ENCODE measurements at places on chromosomes 7 and 10.

GRCh38 chr7:100481466-100481865 lies 2.3 kb upstream of the NYAP1 start:
- DNase-seq: no peak

- DNase-seq: no peak
Observed at GRCh38 chr7:29921404-29922010, 68.1 kb downstream of the SCRN1 start.

DNA sequence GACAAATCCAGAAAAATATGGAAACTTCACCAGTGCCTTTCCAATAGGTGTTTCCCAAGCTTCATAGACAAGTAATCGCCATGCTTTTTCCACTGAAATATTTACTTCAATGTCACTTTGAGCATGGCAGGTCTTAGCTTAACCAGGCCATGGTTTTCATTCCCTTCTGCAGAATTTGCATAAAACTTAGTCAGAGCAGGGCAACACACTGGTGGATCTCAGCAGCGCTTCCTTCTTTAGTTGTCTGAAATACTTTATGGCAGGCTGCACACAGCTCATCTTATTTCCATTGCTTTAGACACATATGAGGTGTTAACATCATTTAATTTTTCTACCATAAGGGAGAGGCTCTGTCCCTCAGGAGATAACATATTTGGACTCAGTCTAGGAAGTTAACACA lies 102.9 kb upstream of the AHR start:
- DNase-seq: no peak

DNA sequence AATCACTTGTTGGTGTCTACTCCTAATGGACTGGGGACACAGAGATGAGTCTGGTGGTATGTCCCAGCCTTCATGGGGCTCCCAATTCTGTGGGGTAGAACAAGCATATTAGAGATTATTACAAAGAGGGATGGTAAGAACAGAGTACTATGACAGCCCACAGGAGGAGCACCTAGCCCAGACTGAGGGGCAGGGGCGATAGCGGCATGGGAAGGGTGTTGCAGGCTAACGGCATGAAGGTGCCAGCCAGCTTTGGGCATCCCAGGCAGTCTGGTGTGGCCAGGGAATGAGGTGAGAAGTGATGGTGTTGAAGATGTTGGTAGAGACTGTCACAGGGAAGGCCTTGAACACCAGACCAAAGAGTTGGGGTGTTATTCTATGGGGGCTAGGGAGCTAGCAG lies 280.0 kb downstream of the RPS24 start:
- no peak for DNase-seq

DNA sequence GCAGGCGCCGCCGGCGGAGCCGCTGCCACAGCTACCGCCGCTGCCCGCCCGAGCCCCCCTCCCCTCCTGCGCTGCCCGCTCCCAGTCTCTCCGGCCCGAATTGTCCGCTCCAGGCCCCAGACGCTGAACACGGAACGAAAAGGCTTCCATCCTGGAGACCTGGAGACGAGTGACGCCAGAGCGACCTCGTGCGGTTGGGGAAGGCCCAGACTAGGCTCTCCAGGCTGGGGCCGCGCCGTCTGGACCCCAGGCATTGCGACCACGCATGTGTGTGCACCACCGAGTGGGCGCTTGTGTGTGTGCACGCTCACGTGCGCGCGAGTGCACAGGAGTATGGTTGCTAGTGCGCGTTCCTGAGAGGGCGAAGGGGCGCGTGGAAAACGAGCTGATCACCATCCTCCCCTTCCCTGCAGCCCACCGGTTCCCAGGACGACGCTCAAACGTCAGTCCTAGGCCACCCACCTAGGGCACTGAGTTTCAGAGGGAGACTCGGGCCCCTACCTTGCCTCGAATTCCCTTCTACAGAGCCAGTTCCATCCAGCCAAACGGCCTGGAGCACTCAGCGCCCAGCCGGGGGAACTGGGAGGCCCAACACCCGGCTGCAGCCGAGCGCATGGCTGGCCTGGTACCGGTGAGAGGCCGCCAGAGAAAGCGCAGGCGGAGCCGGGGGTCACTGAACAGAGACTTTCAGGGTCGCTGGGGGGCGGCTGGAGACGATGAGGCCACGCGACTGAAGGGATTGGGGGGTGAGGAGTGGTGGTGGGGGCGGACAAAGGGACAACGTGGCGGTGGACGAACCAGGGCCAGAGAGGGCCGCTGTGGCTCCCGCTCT lies 11.6 kb downstream of the LBX1 start:
- DNase-seq: no peak

DNA sequence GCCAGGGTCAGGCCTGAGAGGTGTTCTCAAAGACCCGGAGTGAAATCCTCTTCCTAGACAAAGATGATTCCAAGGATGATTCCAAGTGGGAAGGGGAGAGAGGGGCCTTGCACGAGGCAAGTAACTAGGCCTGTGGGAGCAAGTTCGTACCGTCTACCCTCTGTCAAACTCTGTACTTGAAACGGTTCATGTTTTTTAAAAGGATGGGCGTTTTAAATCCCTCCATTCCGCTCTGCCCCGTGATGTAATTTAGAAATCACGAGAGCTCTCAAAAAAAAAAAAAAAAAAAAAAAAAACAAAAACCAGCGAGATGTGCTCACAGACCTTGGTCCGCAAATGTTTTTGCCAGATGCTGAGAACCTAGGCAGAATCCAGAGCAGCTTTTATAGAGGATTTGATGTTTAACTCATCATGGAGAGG lies 114.7 kb upstream of the CARD11 start:
- no peak for DNase-seq

Data from stimulated activated CD8-positive, alpha-beta memory T cell treated with anti-CD3 and anti-CD28 coated beads, Interleukin-7, amount 100 ng/mL, for 24 hours (primary cell).